ENCODE measurements at places on chromosomes 2 and 18. TPM values are rescaled to one million over a fixed set of nuclear protein-coding genes. Genes with fewer than 3 reads are reported as not detected.

GRCh38 chr18:74476140-74476539 lies 19.0 kb upstream of the DIPK1C start:
- no peaks in the 10 kb centered on the region for H3K36me3 ChIP-seq
- no peak overlapping the region for H3K4me3 ChIP-seq
- no peaks in the 10 kb centered on the region for H3K4me1 ChIP-seq
- DNase-seq = no peak

ANKRD29 gene
- total RNA-seq = not detected

- H3K4me1 ChIP-seq = peaks cover 2% of the 10 kb centered on the region
- no peaks in the 10 kb centered on the region for H3K36me3 ChIP-seq
- H3K27me3 ChIP-seq = peaks cover 9% of the 10 kb centered on the region
- no peak for DNase-seq
- no peak overlapping the region for H3K4me3 ChIP-seq
- H3K27ac ChIP-seq = no peak overlapping the region
These were observed 196.9 kb downstream of the INO80D start for GRCh38 chr2:205889114-205889513.

ABCB11 gene
- total RNA-seq = not detected

IL36B gene
- not detected for total RNA-seq
